ENCODE measurements at places on chromosomes 5 and 9.

DNA sequence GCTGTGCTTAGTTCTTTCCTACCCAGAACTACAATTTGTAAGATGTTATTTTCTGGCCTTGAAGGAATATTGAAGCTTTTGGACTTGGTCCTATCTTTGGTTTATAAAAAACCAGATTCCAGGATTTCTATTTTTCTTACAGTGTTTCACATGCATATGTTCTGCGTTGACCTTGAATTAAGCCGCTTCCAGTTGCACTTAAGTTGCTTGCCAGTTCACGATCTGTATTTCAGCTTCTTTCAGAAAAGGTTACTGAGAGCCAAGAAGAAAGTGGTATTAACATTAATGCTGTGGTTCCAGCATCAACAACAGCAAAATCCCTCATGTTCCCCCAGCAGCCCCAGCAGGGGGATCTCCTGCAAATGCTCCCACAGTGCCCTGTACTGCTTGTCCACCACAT lies 156.4 kb upstream of the ADAMTS16 start:
- DNase-seq, result no peak

GRCh38 chr9:27679338-27679737 lies 106.1 kb upstream of the C9orf72 start:
- no peak for DNase-seq

- DNase-seq, result peak; percentile 25
These were observed 391 bp upstream of the NRG2 start for GRCh38 chr5:140043508-140043872.

DNA sequence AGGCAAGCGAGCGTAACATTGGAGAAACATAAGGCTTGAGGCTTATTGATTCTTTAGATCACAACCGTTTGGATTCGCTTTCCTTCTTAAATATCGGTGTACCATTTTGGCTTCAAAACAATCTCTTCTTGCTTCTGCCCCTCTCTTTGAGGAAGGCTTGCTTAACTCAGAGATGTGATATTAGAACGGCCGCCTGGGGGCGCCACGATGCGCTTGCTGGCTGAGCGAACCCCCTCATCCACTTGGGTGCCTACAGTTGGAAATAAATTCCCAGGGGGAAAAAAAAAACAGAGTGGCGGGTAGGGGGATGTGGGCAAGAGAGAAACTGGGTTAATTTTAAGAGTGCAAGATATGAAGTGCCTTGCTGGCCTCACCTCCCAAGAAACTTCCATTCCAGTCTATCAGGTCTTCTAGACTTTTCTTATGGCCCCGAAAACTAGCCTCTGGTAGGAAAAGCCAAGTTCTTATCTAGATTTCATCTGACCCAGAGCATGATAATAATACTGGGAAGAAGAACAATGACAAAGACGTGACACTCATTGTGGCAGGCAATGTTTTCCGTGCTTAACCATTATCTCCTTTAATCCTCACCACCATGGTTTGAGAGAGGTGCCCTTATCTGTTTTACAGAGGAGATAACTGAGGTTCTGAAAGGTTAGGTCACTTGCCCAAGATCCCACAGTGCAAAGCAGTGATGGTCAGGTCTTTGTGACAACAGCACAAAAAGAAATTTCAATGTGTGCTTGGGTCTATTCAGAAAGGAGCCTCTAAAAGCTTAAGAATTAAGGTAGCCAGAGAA lies 115.8 kb downstream of the DPYSL3 start:
- no peak for DNase-seq

GRCh38 chr5:6567068-6567467 lies 65.8 kb downstream of the NSUN2 start:
- DNase-seq, result peak; percentile 56

- DNase-seq, result no peak
These were observed 80.7 kb downstream of the GRIA1 start for GRCh38 chr5:153571162-153571561.

- no peak for DNase-seq
These were observed 41.8 kb downstream of the KCNT1 start for GRCh38 chr9:135743546-135744332.

DNA sequence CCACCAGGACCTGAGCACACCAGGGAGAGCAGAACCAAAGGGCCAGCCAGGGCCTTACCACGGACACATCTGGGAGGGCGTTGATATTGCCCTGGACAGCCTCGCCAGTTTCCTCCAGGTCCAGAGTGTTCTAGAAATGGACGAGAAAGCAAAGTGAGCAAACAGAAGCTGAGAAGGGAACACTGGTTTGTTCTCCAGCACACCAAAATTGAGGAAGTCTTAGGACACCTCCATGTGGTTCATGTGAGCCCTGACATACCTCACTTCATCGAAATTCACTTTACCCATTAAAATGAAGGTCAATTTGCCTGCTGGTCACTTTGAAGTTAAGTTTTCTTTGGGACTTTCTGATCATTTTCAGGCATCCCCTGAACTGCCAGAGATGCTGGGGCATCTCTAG lies 20.1 kb upstream of the AKNA start:
- no peak for DNase-seq

DNA sequence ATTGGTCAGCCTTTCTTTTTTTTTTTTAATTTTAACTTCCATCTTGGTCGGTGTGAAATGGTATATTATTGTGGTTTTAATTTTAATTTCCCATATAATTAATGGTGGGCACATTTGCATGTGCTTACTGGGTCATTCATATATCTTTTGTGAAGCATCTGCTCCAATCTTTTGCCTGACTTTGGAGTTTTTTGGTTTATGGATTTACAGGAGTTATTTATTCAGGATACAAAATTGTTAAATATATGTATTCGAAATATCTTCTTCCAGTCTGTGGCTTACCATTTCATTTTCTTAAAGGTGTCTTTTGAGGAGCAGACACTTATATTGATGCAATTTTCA lies 682 bp upstream of the RIGI start:
- no peak for DNase-seq

DNA sequence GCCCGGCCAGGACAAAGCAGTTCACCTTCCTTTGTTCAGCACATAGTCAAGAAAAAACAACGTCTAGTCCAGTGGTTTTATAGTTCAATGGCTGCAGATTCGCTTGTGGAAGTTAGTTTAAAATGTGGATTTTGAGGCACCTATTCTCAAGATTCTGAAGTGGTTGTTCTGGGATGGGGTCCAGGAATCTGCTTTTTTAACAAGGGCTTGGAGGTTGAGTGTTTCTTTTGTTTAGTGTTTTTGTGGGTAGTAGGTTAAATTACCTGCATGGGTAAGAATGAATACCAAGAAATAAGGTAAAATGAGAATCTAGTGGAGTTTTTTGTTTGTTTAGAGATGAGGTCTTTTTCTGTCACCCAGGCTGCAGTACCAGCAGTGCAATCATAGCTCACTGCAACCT lies 28.4 kb upstream of the NADK2 start:
- no peak for DNase-seq

DNA sequence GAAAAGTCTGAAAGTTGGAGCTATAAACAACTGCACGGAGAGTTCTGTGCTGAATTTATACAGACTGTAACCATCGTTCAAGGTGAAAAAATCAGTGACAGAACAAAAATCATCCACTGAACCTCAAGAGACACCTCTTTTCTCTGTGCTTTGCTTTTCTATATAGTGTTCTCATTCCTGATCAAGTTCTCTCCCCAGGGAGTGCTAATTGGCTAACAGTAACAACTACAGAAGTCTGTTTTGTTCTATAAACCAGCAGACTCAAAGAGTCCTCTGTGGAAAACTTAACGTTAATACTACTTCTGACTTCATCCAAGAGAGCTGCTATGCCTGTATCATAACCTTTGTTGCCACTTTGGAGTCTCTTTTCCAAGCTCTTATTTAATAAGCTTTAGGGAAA lies 1388.3 kb upstream of the C9orf72 start:
- DNase-seq, result no peak

DNA sequence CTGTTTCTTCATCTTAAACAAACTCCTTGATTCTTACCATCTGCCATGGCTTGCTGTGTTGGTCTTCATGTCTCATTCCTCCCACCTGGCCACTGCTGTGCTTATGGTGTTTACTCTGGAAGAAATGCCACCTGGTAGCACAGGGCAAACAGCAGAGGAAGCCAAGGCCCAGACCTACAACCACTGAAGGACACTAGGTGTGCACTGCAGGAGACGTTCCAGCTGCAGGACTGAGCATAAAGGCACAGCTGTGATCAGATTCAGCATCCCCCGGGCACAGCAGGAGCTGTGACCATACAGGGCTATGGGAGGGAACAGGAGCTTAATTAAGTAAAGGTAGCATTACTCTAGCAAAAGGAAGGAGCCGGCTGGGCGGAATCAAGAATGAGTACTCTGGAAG lies 12.6 kb upstream of the GNAQ start:
- DNase-seq, result no peak

DNA sequence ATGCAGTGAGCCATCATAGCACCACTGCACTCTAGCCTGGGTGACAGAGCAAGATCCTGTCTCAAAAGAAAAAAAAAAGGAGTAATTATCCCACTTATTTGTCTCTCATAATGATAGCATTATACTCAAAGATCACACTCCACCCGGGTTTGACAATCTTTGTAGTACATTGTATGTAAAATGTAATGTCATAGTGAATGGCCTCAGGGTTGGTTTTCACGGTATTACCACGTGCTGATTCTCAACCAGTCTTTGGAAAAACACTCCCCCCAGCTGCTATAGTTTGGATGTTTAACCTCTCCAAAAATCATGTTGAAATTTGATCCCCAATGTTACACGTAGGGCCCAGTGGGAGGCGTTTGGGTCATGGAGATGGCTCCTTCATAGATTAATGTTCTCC lies 402.4 kb upstream of the GRAMD2B start:
- DNase-seq, result no peak

- no peak for DNase-seq
These were observed 1968.2 kb upstream of the NUDT12 start for GRCh38 chr5:105530716-105531261.

GRCh38 chr9:89461265-89461664 lies 36.6 kb downstream of the SEMA4D start:
- peak; percentile 38 for DNase-seq

- DNase-seq, result no peak
These were observed 33.9 kb downstream of the GSN start for GRCh38 chr9:121301881-121302286.

DNA sequence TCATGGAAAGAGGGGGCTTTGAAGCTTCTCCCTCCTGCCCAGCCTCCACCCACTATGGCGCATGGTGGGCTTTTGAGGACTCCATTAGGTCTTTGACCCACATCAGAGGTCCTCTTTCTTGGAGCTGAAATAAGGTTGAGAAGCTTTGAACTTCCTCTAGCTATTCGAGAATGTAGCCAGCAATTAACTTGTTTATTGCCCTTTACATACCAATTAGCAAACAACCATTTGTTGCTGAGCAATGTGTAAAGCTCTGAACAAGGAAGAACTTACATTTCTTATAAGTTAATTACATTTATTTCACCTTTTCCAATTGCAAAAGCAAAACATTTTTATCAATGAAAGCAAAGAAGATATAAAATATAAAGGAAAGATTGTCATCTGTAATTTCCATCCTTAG lies 30.5 kb upstream of the FOXB2 start:
- no peak for DNase-seq

DNA sequence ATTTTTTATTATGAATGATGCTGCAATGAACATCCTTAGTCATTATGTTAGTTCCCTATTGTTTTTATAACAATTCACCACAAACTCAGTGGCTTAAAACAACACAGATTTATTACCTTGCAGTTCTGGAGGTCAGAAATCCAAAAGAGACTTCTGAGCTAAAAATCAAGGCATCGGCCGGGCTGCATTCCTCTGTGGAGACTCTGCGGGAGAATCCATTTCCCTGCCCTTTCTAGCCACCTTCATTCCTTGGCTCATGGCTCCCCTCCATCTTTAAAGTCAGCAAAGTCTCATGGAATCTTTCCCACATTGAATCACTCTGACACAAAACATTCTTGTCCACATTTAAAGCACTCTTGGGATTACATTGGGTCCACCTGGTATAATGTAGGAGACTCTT lies 38.6 kb downstream of the SNX18 start:
- peak; percentile 35 for DNase-seq

GRCh38 chr9:128593856-128594255 lies 41.5 kb downstream of the SPTAN1 start:
- DNase-seq, result no peak

DNA sequence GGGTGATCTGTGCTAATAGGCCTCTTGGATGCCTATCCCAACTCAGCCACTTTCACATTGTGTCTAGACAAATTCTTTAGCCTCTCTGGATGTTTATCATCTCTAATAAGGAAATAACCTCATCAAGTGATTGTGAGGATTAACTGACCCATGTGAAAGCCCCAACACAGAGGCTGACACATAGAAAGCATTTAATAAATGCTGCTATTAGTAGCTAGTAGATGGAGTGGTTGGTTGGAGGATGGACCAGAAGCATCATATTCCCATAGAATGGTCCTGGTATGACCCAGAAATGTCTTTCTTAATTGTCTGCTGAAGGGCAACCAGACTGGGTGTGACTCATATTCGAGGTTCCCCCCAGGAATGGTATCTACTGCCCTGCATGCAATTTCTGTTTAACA lies 124.4 kb downstream of the PIK3R1 start:
- DNase-seq, result no peak

DNA sequence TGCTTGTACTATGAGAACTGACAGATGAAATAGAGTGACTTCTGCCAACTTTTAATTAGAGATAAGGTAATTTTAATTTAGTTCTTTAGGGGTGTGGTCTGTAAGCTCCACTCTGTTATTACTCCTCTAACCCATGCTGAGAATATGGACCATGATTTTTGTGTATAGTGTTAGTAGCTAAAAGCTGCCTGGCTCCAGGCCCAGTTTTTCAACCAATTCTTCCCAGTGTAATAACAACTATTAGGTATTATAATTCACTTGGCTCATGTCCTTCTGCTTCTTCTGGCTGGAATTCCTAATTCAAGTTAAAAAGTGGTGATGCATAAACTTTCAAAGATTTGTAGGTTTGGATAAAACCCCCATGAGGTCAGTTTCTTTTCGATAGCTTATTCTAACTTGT lies 216.3 kb downstream of the ISL1 start:
- no peak for DNase-seq

DNA sequence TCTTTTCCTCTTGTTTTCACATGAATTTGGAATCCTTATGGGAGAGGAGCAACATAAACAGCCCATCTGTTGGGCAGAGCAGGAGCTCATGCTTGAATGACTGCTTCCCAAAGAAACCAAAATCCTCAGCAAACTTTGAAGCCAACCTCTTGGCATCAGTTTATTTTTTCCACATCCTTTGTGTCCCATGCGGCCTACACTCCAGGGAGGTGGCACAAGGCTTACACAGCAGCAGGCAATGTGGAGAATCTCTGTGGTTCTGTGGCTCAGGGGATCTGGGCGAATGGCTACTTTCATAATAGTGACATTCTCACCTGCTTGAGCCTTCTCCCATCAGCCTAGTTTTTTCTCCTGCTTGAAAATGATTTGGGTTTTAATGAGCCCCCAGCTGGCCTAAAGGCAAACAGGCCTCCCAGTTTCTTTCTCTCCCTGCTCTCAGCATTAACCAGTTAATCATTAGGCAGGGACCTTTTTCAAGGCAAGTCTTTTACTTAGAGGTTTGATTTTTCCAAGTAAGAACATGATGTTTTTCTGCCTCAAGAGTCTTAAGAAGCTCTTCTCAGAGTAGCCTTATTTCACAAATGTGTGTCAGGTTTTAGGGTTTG lies 370.3 kb downstream of the ARHGEF28 start:
- no peak for DNase-seq

GRCh38 chr5:14064841-14065240 lies 78.3 kb upstream of the TRIO start:
- no peak for DNase-seq
